ENCODE measurements at places on chromosomes 1 and 21.

GRCh38 chr1:167744901-167745300 is 23.1 kb downstream of the MPZL1 start:
- DNase-seq = no peak

- DNase-seq = no peak
Observed at GRCh38 chr1:28392027-28392652, 22.6 kb downstream of the PHACTR4 start.

DNA sequence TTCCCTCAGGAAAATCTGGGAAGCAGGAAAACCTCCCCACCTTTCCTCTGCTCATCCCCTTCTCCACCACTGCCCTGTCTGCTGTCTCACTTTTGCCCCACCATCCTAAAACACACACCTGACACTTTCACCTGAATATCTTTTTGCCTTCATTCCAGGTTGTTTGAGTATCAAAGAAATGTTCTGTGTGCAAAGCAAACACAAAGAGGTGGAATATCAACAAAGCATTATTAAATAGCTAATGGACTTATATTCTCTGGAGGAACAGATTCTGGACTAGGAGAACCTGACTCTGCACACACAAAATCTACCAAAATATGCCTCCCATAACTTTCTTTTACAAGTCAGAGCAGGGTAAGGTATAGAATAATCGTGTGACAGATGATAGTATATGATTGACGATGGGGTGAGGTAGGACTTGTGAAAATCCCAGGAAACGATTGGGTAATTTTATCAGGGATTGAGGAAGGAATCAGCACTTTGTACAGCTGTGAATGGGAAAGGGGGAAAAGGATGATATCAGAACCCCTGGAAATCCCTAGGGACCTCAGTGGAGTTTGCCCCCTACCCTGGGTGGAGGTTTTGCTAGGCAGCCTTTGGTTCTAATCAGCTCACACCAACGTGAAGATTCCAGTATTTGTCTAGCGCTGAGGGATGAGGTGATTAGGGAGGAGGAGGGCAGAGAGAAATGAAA is 87.7 kb downstream of the PROX1 start:
- no peak for DNase-seq

GRCh38 chr1:25662061-25662460 is 45.5 kb downstream of the MAN1C1 start:
- no peak for DNase-seq

GRCh38 chr1:1748686-1749321 is 24.6 kb upstream of the CDK11A start:
- no peak for DNase-seq

- DNase-seq = no peak
Observed at GRCh38 chr1:24946861-24947658, 17.0 kb upstream of the RUNX3 start.

GRCh38 chr1:221294242-221294641 is 415.0 kb downstream of the HLX start:
- no peak for DNase-seq

GRCh38 chr1:28200234-28200873 is 23.9 kb upstream of the PTAFR start:
- DNase-seq = no peak

GRCh38 chr1:23509896-23510295 is 21.1 kb downstream of the E2F2 start:
- no peak for DNase-seq

- DNase-seq = no peak
Observed at GRCh38 chr1:248703674-248704073, 1.1 kb upstream of the OR14I1 start.
